ENCODE measurements at places on chromosomes 2 and 18.

GRCh38 chr18:2471523-2471922 lies 99.8 kb downstream of the METTL4 start:
- no peaks in the 10 kb centered on the region for H3K4me1 ChIP-seq
- no peak overlapping the region for H3K27ac ChIP-seq
- H3K36me3 ChIP-seq = no peaks in the 10 kb centered on the region
- no peaks in the 10 kb centered on the region for H3K27me3 ChIP-seq

DNA sequence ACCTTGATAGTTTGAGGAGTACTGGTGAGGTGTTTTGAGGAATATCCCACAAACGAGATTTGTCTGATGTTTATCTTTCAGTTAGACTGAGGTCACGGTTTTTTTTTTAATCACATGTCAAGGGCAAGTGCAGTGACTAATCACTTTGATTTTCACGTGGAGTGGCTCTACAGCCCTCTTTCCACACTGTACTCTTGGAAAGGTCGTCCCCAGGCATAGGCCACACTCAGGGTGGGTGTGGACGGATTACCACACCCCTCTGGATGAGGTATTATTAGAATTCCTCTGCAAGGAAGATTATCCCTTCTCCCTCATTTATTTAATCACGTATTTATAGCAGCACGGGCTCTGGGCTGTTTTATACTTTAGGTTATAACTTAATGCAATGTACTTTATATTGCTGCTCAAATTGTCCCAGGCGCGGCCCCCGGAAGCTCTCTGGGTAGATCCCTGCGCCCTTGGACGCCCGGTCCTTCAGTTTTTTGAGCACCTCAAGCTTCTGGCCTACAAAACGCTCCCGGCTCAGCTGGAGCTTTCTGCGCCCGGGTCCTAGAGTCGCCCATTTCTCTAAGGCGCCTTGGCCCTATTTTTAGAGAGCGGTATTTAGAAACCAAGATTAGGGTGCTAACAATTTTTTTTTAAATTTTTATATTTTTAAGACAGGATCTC lies 515 bp upstream of the PLEKHB2 start:
- peak overlapping the region; percentile 83 for H3K4me3 ChIP-seq
- DNase-seq = no peak
- no peaks in the 10 kb centered on the region for H3K36me3 ChIP-seq
- peak overlapping the region; percentile 86 for H3K27ac ChIP-seq
- H3K27me3 ChIP-seq = no peaks in the 10 kb centered on the region
- H3K4me1 ChIP-seq = no peaks in the 10 kb centered on the region

DNA sequence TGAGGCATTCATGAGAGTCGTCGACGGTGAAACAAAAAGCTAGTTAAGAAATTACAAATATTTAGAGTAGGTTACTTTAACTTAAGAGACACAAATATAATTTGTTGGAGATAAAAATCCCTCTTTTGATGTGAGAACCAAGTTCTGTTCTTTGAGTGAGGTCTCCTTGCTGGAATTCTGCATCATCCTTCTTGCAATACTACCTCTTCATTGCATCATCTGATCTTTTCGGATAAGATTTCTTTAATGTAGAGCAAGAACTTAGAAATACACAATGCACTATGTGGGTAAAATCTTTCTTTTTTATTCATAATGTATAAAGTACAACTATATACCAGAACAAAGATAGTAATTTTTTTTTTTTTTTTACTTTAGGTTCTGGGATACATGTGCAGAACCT lies 118.4 kb downstream of the ARL4C start:
- H3K27ac ChIP-seq = no peak overlapping the region
- H3K4me3 ChIP-seq = no peak overlapping the region
- no peaks in the 10 kb centered on the region for H3K36me3 ChIP-seq
- no peaks in the 10 kb centered on the region for H3K4me1 ChIP-seq
- H3K27me3 ChIP-seq = no peaks in the 10 kb centered on the region

DNA sequence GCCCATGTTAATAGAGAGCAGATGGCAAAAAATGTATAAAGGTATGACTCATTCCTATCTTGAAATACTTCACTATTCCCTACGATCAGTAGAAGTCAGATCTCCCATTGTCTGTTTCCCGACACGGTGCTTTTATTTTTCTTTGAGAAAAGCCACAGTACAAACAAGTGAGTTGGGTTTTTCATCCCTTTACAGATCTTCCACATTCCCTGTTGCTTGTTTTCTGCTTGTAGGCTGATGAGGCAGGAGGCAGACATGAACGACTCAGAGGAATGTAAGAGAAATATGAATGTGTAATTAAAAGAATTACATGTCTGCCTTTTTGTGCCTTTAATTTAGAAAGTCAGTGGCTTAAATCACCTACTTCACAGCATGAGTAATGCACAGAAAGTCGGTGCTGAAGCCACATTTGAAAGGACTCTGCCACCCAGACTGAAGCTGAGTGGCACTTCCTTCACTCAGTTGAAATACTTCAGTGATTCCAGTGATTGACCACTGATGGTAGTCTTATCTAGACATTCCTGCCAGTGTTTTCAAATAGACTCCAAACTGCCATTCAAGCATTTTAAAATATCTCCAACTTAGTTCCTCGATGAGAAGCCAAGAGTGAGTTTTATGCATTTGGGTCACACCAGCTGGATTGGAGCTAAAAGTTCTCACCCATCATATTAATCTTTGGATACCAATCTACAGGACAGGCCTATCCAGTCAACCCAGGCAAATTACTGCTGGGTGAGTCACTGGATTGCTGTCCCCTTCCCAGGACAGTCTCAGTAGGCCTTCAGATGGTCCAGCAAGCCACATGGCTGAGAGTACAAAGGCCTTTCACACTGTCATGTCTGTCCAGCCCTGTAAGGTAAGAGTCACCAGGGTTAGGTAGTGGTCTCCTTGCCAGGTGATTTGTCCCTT lies 79.0 kb downstream of the COLEC12 start:
- H3K36me3 ChIP-seq = no peaks in the 10 kb centered on the region
- H3K27ac ChIP-seq = no peak overlapping the region
- no peak for DNase-seq
- no peak overlapping the region for H3K4me3 ChIP-seq
- no peaks in the 10 kb centered on the region for H3K4me1 ChIP-seq

DNA sequence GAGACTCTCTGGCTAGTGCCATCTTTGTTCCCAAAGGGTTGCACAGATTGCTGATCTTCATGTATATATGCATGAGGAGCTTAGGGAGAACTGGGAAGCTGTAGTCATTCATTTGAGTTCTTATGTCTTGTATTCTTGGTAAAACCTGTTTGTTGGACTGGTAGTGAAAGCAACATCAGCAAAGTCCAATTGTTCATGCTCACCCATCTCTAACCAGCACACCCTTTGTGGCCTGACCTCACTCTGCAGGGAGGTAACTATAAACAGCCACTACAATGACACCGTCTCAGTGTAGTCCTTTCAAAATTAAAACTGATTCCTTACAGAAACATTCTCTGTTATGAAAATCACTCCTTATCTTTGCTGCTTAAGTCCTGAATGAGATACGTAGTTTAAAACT lies 13.9 kb upstream of the LMAN1 start:
- H3K36me3 ChIP-seq = no peaks in the 10 kb centered on the region
- no peaks in the 10 kb centered on the region for H3K4me1 ChIP-seq
- no peak overlapping the region for H3K4me3 ChIP-seq

GRCh38 chr2:100980046-100980445 lies 22.0 kb upstream of the RPL31 start:
- H3K27ac ChIP-seq = peak overlapping the region; percentile 92
- H3K27me3 ChIP-seq = no peaks in the 10 kb centered on the region
- peaks cover 24% of the 10 kb centered on the region for H3K4me1 ChIP-seq
- DNase-seq = no peak

- H3K36me3 ChIP-seq = no peaks in the 10 kb centered on the region
- no peaks in the 10 kb centered on the region for H3K4me1 ChIP-seq
- H3K27ac ChIP-seq = no peak overlapping the region
- H3K4me3 ChIP-seq = peak overlapping the region; percentile 29
- DNase-seq = no peak
Measured at GRCh38 chr2:212532087-212532486, 6.5 kb downstream of the ERBB4 start.

DNA sequence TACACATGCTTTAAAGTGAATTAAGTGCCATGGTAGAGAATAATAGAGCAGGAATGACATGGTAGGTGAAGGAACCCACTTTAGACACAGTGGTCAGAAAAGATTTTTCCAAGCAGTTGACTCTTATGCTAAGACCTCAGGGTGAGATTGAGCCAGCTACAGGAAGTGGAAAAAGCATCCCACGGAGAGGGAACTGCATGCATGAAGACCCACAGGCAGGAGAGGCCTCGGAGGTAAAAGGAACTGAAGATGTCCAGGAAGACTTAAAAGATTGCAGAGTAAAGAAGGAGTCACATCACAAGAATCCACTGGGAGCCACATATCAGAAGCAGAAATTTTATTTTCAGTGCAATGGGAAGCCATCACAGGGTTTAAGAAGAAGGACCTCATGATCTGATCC lies 499.2 kb upstream of the FAM98A start:
- no peak overlapping the region for H3K4me3 ChIP-seq
- H3K36me3 ChIP-seq = no peaks in the 10 kb centered on the region
- H3K27ac ChIP-seq = no peak overlapping the region
- H3K27me3 ChIP-seq = no peaks in the 10 kb centered on the region

- no peak overlapping the region for H3K27ac ChIP-seq
- no peaks in the 10 kb centered on the region for H3K36me3 ChIP-seq
- no peak for DNase-seq
- no peaks in the 10 kb centered on the region for H3K27me3 ChIP-seq
- no peak overlapping the region for H3K4me3 ChIP-seq
- H3K4me1 ChIP-seq = no peaks in the 10 kb centered on the region
Measured at GRCh38 chr18:72316497-72316896, 227.6 kb downstream of the CBLN2 start.

DNA sequence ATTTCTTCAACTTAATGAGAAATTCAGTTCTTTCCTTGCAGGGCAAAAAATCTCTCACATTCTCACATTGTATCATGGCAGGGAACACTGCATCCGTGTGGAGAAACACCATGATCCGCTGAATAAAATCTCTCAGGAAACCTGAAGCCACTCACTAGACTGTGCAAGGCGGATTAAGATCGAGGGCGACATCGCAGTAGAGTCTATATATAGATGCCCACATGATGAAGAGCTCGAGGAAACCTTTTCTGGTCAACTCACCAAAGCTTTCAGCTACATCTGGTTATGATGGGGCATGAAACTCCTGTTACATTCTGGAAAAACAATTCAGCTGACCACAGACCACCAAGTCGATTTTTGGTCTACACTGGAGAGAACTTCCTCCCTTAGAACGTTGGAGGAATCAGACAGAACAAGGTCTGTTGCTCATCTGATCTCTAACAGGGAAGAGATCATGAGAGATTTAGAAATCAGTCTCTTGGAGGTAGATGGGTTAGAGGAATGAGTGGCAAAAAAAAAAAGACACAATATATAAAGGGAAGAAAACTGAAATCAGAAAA lies 162.9 kb upstream of the ZNF516 start:
- H3K4me1 ChIP-seq = no peaks in the 10 kb centered on the region
- H3K27ac ChIP-seq = no peak overlapping the region
- H3K36me3 ChIP-seq = no peaks in the 10 kb centered on the region

DNA sequence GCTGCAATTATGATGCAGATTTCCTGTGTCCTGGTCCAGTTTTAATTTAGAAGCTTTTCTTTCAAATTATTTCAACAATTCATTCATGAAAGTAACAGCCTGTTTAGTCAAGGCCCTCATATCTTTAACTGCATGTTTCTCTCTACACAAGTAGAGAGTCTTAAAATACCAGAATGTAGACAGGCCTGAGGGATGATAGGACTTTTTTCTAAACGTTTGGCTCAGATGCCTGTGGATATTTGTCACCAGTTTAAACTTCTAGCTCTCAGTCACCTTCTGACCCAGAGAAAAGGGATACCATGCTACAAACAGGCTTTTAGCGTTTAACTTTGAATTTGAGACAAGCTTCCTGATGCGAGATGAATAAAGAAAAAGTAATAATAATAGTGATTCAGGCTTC lies 15.7 kb downstream of the COL5A2 start:
- H3K27me3 ChIP-seq = no peaks in the 10 kb centered on the region
- H3K27ac ChIP-seq = peak overlapping the region; percentile 64
- no peaks in the 10 kb centered on the region for H3K4me1 ChIP-seq
- H3K4me3 ChIP-seq = no peak overlapping the region
- H3K36me3 ChIP-seq = no peaks in the 10 kb centered on the region

DNA sequence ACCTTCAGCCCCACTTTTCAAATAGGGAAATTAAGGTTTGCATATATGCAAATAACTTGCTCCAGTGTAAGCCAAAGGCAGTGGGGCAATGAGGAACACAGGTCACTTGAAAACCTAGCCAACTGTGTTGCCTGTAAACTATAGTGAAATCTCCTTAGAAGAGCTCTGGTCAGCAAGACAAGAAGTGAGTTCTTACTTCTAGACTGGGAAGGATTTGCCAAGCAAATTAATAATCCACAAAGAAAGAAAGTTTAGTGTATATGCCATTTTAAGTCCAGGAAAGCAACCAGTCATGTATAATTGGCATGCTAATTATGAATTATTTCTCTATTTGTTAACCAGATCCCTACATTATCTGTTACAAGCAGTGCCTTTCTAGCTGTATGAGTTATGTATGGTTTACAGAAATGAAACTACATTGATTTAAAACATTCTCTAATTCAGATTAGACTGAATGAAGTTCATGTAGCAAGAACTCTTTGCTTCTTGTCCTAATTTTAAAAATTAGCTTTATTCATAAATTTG lies 129.9 kb downstream of the MTX2 start:
- DNase-seq = no peak
- H3K4me1 ChIP-seq = no peaks in the 10 kb centered on the region
- H3K27ac ChIP-seq = no peak overlapping the region
- no peaks in the 10 kb centered on the region for H3K36me3 ChIP-seq
- H3K27me3 ChIP-seq = no peaks in the 10 kb centered on the region

- DNase-seq = no peak
- H3K27me3 ChIP-seq = no peaks in the 10 kb centered on the region
Measured at GRCh38 chr2:184004948-184005672, 593.2 kb upstream of the ZNF804A start.

- DNase-seq = no peak
- no peak overlapping the region for H3K27ac ChIP-seq
- H3K36me3 ChIP-seq = peaks cover 39% of the 10 kb centered on the region
- no peaks in the 10 kb centered on the region for H3K4me1 ChIP-seq
- H3K4me3 ChIP-seq = no peak overlapping the region
Measured at GRCh38 chr2:24822049-24822706, 29.0 kb downstream of the CENPO start.

GRCh38 chr18:50131591-50131990 lies 63.4 kb downstream of the MYO5B start:
- H3K27ac ChIP-seq = no peak overlapping the region
- no peaks in the 10 kb centered on the region for H3K27me3 ChIP-seq
- no peaks in the 10 kb centered on the region for H3K4me1 ChIP-seq
- no peak for DNase-seq
- no peak overlapping the region for H3K4me3 ChIP-seq

DNA sequence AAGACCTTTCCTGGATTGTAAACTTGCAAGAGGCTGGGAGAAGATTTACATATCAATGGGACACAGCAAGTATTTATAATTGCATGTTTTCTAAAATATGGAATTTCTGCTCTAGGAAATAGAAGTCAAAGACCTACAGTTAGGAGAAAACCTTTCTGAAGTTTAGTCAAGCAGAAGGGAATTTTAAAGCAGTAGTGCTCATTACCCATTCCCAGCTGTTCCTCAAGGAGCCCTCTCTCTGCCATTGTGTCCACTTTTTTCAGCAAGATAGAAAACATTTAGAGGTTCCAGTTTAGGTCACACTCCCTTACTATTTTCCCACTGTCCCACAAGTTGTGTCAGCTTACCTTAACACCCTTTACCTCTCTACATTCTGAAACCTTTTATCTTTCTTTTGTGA lies 584.0 kb upstream of the CHAC2 start:
- H3K4me1 ChIP-seq = no peaks in the 10 kb centered on the region
- DNase-seq = no peak
- no peak overlapping the region for H3K4me3 ChIP-seq

- H3K27me3 ChIP-seq = no peaks in the 10 kb centered on the region
- DNase-seq = no peak
- H3K4me1 ChIP-seq = peaks cover 27% of the 10 kb centered on the region
- peak overlapping the region; percentile 99 for H3K4me3 ChIP-seq
- peak overlapping the region; percentile 98 for H3K27ac ChIP-seq
- H3K36me3 ChIP-seq = no peaks in the 10 kb centered on the region
Measured at GRCh38 chr2:190882856-190883582, 2.4 kb downstream of the GLS start.

Data from ascending aorta (tissue), 2 donors.